GM12878 (cell line): ENCODE measurements at places on chromosomes 6 and 20. TPM values are rescaled to one million over a fixed set of nuclear protein-coding genes. Genes with fewer than 3 reads are reported as not detected.

C6orf163 gene
- total RNA-seq = 1.3 and 1.4 TPM in 2 replicates

DNA sequence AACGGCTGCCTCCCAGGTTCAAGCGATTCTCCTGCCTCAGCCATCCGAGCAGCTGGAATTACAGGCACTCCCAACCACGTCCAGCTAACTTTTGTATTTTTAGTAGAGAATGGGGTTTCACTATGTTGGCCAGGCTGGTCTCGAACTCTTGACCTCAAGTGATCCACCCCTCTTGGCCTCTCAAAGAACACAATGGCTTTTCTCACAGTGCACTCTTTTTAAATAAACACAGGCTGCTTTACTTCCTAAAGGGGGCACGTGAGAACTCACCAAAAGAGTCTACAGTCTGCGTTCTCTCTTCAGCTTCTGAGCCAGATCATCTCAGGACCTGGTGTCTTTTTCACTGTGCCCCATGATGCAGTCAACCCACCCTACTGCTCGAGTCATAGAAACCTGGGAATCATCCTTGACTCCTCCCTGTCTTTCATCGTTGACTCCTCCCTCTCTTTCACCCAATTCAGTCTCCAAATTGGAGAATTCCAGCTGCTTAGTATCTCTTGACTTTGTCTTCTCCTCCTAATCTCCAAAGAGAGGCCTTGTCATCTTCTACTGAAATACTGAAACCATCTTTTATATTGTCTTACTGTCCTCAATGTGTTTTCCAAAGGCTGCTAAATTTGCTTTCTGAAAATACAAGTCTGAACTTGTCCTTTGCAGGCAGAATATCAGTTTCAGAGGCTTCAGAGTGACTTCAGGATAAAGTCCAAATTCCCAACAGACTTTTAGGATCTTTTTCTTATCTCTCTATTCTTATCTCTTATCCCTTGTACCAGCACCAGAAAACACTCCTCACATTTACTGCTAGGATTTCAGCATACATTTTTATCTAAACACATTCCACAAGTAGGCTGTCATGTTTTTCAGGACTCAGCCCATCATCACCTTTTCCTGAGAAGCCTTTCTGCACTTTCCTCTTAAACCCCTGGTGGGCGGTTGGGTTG lies 323.4 kb downstream of the SYNE1 start:
- no peak for DNase-seq
- no peaks in the 10 kb centered on the region for H3K27me3 ChIP-seq
- H3K4me1 ChIP-seq = peaks cover 9% of the 10 kb centered on the region
- H3K36me3 ChIP-seq = no peaks in the 10 kb centered on the region
- no peak overlapping the region for H3K27ac ChIP-seq

DNA sequence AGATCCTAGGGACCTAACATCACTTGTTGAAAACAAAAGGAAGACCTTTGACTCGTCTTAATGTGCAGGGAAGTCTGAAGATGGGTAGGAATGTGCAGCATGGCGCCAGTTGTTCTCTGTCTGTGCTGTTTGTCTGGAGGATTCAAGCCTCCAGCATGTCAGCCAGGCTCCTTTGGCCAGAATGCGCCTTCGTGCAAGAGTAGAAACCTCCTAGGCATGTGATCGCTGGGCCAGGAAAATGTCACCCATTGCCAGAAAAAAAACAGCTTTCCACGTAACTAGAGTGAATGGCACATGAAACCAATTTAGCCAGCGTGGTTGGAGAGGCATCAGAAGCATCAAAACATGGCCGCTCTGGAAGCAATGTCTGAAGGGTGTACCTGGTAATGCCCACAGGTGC lies 132.7 kb downstream of the EDN1 start:
- no peak overlapping the region for H3K27ac ChIP-seq
- DNase-seq = no peak
- H3K4me3 ChIP-seq = no peak overlapping the region
- H3K4me1 ChIP-seq = no peaks in the 10 kb centered on the region
- no peaks in the 10 kb centered on the region for H3K27me3 ChIP-seq
- H3K36me3 ChIP-seq = no peaks in the 10 kb centered on the region

DNA sequence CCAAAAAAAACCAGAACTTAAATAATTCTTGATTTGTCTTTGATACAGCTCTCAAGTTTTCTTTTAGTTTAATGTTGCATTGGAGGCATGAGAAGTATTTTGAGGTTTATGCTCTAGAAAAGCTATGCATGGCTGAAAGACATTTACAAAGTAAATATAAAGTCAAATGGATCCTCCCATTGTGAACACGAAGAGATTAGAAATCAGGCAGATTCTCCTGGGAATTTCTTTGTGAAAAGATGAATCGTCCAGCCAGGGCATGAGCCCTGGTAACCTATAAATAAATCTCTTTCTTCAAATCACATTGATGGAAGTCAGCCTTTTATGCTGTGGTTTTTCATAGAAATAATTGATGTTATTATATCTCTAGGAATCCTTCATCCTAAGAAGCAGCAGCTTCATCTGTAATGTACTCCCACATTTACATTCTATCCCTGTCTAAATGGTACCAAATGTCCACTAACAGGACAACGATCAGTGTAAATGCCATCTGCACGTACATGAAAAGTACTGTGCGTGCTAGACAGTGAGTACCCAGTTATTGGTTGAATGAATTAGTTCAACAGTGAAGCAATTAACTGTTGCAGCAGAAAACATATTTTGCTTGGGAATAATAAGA lies 143.6 kb downstream of the ALDH8A1 start:
- H3K27me3 ChIP-seq = no peaks in the 10 kb centered on the region; the same call in 1 of the 2 replicates
- H3K36me3 ChIP-seq = no peaks in the 10 kb centered on the region
- no peaks in the 10 kb centered on the region for H3K4me1 ChIP-seq
- no peak overlapping the region for H3K4me3 ChIP-seq
- no peak overlapping the region for H3K27ac ChIP-seq
- DNase-seq = no peak

NTSR1 gene
- total RNA-seq = 0.05 TPM in 1 of 2 replicates, not detected in the other

- no peak for DNase-seq
- no peaks in the 10 kb centered on the region for H3K36me3 ChIP-seq
- no peak overlapping the region for H3K27ac ChIP-seq
- H3K4me3 ChIP-seq = no peak overlapping the region
- no peaks in the 10 kb centered on the region for H3K27me3 ChIP-seq
These were observed 8.2 kb upstream of the CCDC167 start for GRCh38 chr6:37507690-37508421.

DNA sequence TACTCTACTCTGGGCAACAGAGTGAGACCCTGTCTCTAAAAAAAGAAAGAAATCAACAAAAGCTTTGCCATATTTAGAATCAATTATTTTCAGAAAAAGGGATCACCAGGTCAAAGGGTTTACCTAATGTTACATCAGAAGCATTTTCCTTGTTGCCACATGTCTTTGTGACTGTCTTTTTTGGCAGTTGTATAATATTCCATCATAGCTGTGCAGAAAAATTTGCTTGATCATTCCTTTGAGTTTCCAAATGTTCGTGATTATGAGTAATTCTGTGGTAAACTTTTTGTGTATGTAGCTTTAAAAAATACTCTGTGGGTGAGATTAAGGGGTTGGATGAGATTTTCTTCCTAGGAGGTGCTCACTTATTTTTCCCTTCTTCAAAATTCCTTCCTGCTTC lies 26.4 kb downstream of the PNPLA1 start:
- DNase-seq = no peak
- no peak overlapping the region for H3K27ac ChIP-seq
- H3K4me3 ChIP-seq = no peak overlapping the region
- H3K36me3 ChIP-seq = no peaks in the 10 kb centered on the region
- H3K4me1 ChIP-seq = no peaks in the 10 kb centered on the region

GRCh38 chr20:48489046-48489463 lies 338.7 kb downstream of the PREX1 start:
- no peak overlapping the region for H3K4me3 ChIP-seq
- H3K4me1 ChIP-seq = peaks cover 12% of the 10 kb centered on the region
- DNase-seq = peak; percentile 50
- H3K36me3 ChIP-seq = no peaks in the 10 kb centered on the region

- no peaks in the 10 kb centered on the region for H3K27me3 ChIP-seq
- no peak overlapping the region for H3K27ac ChIP-seq
- H3K4me3 ChIP-seq = no peak overlapping the region
- DNase-seq = no peak
These were observed 105.4 kb downstream of the NOL4L start for GRCh38 chr20:32479697-32480171.

- no peak for DNase-seq
- no peaks in the 10 kb centered on the region for H3K4me1 ChIP-seq
- no peaks in the 10 kb centered on the region for H3K36me3 ChIP-seq
- no peaks in the 10 kb centered on the region for H3K27me3 ChIP-seq
- no peak overlapping the region for H3K4me3 ChIP-seq
- H3K27ac ChIP-seq = no peak overlapping the region
These were observed 186.0 kb upstream of the MMS22L start for GRCh38 chr6:97468981-97469380.

DNA sequence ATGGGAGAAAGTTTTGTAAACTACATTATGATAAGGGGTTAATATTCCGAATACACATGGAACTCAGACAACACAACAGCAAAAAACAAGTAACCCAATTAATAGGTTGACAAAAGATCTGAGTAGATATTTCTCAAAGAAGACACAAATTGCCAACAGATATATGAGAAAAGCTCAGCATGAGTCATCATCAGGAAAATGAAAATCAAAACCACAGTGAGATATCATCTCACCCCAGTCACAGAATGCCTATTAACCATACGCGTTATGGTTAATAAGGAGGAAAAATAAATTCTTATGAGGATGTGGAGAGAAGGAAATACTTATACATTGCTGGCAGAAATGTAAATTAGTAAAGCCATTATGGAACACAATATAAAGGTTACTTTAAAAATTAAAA lies 695.0 kb downstream of the COL12A1 start:
- H3K4me3 ChIP-seq = no peak overlapping the region
- H3K27ac ChIP-seq = no peak overlapping the region
- no peak for DNase-seq
- no peaks in the 10 kb centered on the region for H3K4me1 ChIP-seq

GRCh38 chr6:22019857-22020256 lies 277.0 kb downstream of the PRL start:
- peaks cover 10% of the 10 kb centered on the region; the same call in 1 of the 2 replicates for H3K4me1 ChIP-seq
- no peak overlapping the region for H3K27ac ChIP-seq
- H3K36me3 ChIP-seq = no peaks in the 10 kb centered on the region; the same call in 1 of the 2 replicates
- DNase-seq = no peak
- no peak overlapping the region for H3K4me3 ChIP-seq
- no peaks in the 10 kb centered on the region for H3K27me3 ChIP-seq

GRCh38 chr20:32040142-32040953 lies 11.7 kb upstream of the HCK start:
- H3K36me3 ChIP-seq = no peaks in the 10 kb centered on the region
- H3K4me3 ChIP-seq = peak overlapping the region; percentile 53
- peaks cover 15% of the 10 kb centered on the region for H3K4me1 ChIP-seq
- H3K27me3 ChIP-seq = no peaks in the 10 kb centered on the region
- peak overlapping the region; percentile 48 for H3K27ac ChIP-seq

PLCB4 gene
- 0.05 TPM in 1 of 2 replicates, not detected in the other for total RNA-seq

- DNase-seq = no peak
- H3K36me3 ChIP-seq = no peaks in the 10 kb centered on the region
- no peaks in the 10 kb centered on the region for H3K27me3 ChIP-seq
- H3K4me3 ChIP-seq = no peak overlapping the region
- no peaks in the 10 kb centered on the region for H3K4me1 ChIP-seq
These were observed 114.2 kb upstream of the LY86 start for GRCh38 chr6:6474170-6474920.

PCK1 gene
- 0.33 and 0.56 TPM in 2 replicates for total RNA-seq

DNA sequence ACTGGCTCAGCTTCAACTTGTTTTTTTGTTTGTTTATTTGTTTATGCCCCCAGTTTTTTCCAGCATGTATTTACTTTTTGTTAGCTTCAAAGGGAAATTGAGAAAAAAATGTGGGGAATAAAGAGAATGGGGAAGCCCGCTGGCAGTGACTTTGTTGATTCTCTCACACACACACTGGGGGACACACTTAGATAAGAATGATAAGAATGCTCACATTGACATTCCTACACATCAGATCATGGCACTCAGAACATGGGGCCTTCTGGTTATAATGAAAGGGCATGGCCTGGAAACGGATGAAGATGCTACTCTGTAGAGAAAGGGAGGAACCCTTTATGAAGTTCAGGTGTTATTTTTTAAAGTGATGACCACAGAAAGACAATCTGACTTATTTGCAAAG lies 15.6 kb upstream of the DAAM2 start:
- DNase-seq = no peak
- H3K4me3 ChIP-seq = no peak overlapping the region
- no peaks in the 10 kb centered on the region for H3K4me1 ChIP-seq
- H3K27ac ChIP-seq = no peak overlapping the region
- H3K27me3 ChIP-seq = no peaks in the 10 kb centered on the region

DNA sequence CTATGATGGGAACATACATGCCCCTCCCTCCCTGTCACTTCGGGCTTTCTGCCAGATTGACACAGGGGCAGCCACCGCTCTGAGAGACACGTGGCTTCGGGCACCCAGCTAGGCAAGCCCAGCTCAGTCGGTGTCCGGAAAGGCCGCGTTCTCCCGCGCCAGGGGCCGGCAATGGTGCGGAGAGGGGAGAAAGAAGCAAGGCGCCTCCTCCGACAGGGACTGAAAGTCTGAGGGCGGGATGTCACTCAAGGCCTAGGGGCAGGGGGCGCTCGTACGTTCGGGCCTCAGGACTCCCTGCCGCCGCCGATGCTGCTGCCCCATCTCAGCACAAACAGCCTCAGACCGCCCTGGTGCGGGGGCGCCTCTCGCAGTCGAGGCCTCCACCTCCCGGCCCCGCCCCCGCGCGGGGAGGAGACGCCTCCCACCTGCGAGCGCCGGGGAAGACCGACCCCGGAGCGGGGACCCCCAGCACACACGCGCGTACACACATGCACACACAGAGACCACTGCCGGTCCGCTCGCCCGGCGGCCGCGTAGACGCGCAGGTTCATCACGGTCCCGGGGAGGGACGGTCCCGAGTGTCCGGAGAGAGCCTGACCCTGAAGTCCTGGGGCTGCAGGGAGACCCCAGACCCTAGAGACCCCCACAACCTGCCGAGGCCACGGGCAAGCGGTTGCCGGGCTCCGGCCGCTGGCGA lies 1.9 kb downstream of the GRM4 start:
- H3K4me3 ChIP-seq = no peak overlapping the region
- no peak overlapping the region for H3K27ac ChIP-seq
- no peak for DNase-seq
- H3K4me1 ChIP-seq = peaks cover 10% of the 10 kb centered on the region

SLC17A9 gene
- total RNA-seq = 60.2 and 74.1 TPM in 2 replicates

GRCh38 chr20:35190556-35190955 lies 18.7 kb downstream of the PROCR start:
- no peaks in the 10 kb centered on the region for H3K4me1 ChIP-seq
- DNase-seq = no peak
- H3K27me3 ChIP-seq = no peaks in the 10 kb centered on the region
